Natural killer cell (primary cell): ENCODE measurements at places on chromosomes 7 and 10. TPM values are rescaled to one million over a fixed set of nuclear protein-coding genes. Genes with fewer than 3 reads are reported as not detected.

HDAC9 gene
- 24.1 TPM for total RNA-seq

APBB1IP gene
- 119 TPM for total RNA-seq

ZC3HAV1L gene
- 1.1 TPM for total RNA-seq

SEMA3E gene
- total RNA-seq = not detected

OPN4 gene
- not detected for total RNA-seq

CNNM1 gene
- total RNA-seq = not detected

ETV1 gene
- not detected for total RNA-seq

DNA sequence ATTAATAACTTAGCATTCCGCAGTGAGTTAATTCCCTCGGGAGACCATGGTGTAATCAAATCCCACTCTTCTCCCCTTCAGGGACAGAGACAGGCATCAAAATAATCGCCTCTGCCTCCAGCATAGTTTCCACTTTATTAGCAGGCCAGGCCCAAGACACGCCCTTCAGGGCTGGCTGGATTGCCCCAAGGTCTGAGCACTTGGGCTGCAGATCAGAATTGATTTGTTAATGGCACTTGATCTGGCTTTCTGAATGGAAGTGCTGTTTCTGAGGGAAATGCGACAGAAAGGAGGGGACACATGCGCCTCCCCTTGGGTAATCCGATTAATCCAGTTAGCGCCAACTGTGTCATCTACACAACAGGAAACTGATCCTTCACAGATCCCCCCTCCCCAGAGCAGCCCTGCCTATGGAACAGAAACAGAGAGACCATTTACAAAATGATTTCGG, 15.6 kb downstream of the CHAT start:
- H3K4me1 ChIP-seq = no peaks in the 10 kb centered on the region
- no peak overlapping the region for H3K4me3 ChIP-seq
- no peak overlapping the region for H3K27ac ChIP-seq
- no peak for DNase-seq

GRCh38 chr7:139328375-139328774, 12.8 kb upstream of the FMC1 start:
- no peaks in the 10 kb centered on the region for H3K4me1 ChIP-seq
- H3K4me3 ChIP-seq = no peak overlapping the region
- H3K27ac ChIP-seq = no peak overlapping the region
- DNase-seq = no peak
- H3K27me3 ChIP-seq = no peaks in the 10 kb centered on the region

DNA sequence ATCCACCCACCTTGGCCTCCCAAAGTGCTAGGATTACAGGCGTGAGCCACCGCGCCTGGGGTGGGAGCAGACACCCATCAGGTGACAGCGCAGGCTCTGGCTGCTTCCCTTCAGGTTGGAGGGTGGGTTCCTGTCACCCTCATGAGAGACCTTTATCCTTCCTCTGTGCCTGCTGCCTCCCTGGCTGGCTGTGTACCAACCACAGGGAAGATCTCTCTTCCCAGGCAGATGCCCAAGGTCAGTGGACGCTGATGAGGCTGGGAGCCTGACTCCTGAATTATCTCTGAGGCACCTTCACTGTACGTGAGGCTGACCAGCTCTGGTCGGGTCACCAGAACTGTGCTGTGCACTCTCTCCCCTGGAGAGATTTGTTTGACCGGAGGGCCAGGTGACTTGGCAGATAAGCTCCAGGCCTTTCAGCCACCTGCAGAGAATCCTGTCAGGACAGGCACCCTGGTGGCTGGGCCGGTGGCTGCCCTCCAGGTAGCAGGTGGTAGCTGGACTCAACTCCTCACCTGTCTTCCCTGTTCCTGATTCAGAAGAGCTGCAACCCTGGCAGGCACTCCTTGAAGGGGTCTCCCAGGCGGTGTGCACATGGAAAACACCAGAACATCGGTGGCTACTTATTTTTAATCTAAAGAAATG, 251.9 kb downstream of the GLRX3 start:
- H3K4me3 ChIP-seq = no peak overlapping the region
- no peaks in the 10 kb centered on the region for H3K36me3 ChIP-seq
- no peaks in the 10 kb centered on the region for H3K4me1 ChIP-seq
- no peaks in the 10 kb centered on the region for H3K27me3 ChIP-seq

- no peaks in the 10 kb centered on the region for H3K27me3 ChIP-seq
- H3K4me3 ChIP-seq = no peak overlapping the region
- peaks cover 3% of the 10 kb centered on the region for H3K36me3 ChIP-seq
- no peak overlapping the region for H3K27ac ChIP-seq
Measured at GRCh38 chr10:129758207-129759021, 205.7 kb downstream of the EBF3 start.

DNA sequence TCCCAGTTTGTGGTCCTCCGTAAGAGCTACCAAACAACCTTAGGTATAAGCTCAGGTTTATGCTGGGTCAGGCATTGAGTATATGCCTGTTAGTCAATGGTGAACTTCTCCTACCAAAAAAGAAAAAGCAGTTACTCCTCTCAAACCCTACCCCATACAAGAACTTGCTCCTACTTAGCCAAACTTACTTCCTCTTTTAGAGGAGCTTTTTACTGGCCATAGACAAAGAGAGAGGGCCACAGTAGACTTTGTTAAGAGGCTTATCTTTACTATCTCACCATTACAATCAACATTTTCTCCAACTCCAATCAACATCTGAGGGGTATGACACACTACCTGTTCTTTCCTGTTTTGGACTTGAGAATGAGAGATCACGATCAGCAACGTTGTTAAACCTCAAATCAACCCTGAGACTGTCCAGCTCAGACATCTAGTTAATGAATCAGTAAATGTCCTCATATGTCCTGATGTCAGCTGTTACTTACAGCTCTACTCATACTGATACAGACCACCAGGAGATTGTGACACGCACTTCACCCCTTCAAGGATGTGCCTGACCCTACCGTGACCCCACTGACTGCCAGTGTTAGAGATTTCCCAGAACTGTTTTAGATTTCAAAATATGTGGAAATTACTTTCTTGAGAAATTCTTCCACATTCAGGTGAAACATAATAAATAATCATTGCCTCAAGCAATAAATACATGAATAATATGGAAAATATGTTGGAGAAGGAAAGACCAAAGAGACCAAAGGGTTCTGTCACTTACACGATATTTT, 18.4 kb upstream of the CCDC71L start:
- no peaks in the 10 kb centered on the region for H3K27me3 ChIP-seq
- no peaks in the 10 kb centered on the region for H3K36me3 ChIP-seq
- H3K4me3 ChIP-seq = no peak overlapping the region
- H3K4me1 ChIP-seq = no peaks in the 10 kb centered on the region
- no peak for DNase-seq

DNA sequence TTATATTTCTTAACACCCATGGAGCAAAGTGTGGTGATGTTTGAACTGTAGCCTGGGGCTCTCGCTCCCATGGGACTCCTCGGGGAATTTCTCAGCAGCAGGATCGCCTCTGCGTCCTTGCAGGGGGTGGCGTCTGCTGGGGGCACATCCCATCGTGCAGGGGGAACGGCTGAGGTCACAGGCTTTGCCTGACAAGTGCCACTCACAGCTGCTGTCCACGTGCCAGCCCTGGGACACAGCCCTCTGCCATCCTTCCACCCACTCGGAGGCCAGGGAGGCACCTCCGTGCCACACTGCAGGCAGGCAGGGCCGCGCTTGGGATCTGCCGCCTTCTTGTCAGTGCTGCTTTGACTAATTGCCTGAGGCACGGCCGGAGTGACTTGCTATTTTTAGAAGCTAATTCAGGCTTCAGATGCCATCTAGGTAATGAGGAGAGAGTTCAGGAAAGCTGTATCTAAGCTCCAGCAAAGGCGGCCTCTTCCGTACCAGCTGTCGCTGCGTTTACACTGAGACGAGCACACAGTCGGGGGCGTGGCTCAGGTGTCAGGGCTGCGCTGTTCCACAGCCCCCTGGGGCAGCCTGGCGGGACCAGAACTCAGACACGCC, 45.7 kb downstream of the PITRM1 start:
- H3K27ac ChIP-seq = no peak overlapping the region
- H3K27me3 ChIP-seq = no peaks in the 10 kb centered on the region
- peaks cover 30% of the 10 kb centered on the region for H3K36me3 ChIP-seq

DNA sequence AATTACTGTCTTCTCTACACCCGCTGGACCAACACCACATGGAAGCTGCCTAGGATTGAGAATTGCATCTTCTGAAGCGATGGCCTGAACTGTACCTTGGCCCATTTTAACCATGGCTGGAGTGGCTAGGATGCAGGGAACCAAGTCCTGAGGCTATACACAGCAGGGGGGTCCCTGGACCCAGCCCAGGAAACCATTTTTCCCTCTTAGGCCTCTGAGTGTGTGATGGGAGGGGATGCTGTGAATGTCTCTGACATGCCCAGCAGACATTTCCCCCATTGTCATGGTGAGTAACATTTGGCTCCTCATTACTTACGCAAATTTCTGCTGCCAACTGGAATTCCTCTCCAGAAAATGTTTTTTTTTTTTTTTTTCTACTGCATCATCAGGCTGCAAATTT, 822.7 kb downstream of the PCDH15 start:
- H3K27me3 ChIP-seq = no peaks in the 10 kb centered on the region
- no peak for DNase-seq
- no peak overlapping the region for H3K4me3 ChIP-seq
- no peaks in the 10 kb centered on the region for H3K4me1 ChIP-seq
- H3K27ac ChIP-seq = no peak overlapping the region
- H3K36me3 ChIP-seq = no peaks in the 10 kb centered on the region

- no peaks in the 10 kb centered on the region for H3K4me1 ChIP-seq
- no peak overlapping the region for H3K4me3 ChIP-seq
- no peaks in the 10 kb centered on the region for H3K27me3 ChIP-seq
- H3K27ac ChIP-seq = no peak overlapping the region
Measured at GRCh38 chr7:90269163-90269562, 24.2 kb downstream of the CFAP69 start.

- H3K36me3 ChIP-seq = no peaks in the 10 kb centered on the region
- DNase-seq = no peak
- no peaks in the 10 kb centered on the region for H3K27me3 ChIP-seq
- no peak overlapping the region for H3K27ac ChIP-seq
Measured at GRCh38 chr10:91556691-91557566, 75.9 kb downstream of the PPP1R3C start.

DNA sequence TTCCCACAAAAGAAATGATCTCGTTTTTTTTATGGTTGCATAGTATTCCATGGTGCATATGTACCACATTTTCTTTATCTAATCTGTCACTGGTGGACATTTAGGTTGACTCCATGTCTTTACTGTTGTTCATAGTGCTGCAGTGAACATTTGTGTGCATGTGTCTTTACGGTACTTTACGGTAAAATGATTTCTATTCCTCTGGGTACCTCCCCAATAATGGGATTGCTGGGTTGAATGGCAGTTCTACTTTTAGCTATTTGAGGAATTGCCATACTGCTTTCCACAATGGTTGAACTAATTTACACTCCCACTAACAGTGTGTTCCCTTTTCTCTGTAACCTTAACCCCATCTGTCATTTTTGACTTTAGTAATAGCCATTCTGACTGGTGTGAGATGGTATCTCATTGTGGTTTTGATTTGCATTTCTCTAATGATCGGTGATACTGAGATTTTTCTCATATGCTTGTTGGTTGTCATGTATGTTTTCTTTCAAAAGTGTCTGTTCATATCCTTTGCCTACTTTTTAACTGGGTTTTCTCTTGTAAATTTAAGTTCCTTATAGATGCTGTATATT, 37.2 kb downstream of the MKLN1 start:
- peaks cover 2% of the 10 kb centered on the region for H3K4me1 ChIP-seq
- no peak overlapping the region for H3K27ac ChIP-seq
- no peaks in the 10 kb centered on the region for H3K27me3 ChIP-seq
- H3K36me3 ChIP-seq = no peaks in the 10 kb centered on the region
- no peak overlapping the region for H3K4me3 ChIP-seq

- H3K4me1 ChIP-seq = peaks cover 81% of the 10 kb centered on the region
- peak overlapping the region; percentile 96 for H3K27ac ChIP-seq
- H3K4me3 ChIP-seq = no peak overlapping the region
Measured at GRCh38 chr10:114544045-114544659, 113.9 kb downstream of the ABLIM1 start.

GRCh38 chr10:97179311-97179710, 6.4 kb downstream of the SLIT1 start:
- peaks cover 3% of the 10 kb centered on the region for H3K27me3 ChIP-seq
- DNase-seq = no peak
- no peak overlapping the region for H3K4me3 ChIP-seq
- no peaks in the 10 kb centered on the region for H3K36me3 ChIP-seq

- no peaks in the 10 kb centered on the region for H3K4me1 ChIP-seq
- H3K27ac ChIP-seq = no peak overlapping the region
Measured at GRCh38 chr7:6553448-6554044, 2.3 kb upstream of the GRID2IP start.

DNA sequence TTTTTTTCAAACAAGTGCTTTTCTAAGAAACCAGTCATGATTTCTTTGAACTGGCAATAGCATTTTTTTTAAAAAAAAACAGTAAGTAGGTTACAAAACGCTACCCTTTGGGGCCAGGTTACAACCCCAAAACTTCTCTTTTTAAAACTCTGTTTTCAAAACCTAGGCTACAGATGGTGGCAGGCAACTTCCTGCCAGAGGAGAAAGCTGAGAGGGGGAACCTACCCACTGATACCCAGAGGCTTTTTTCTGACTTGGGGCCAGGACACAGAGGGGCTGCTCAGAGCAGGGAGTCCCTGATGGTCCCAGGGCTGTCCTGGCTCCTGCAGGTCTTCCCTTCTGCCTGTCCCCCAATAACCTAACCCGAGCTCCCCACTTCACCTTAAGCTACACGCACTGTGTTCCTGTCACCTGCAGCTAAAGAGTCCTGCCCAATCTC, 6.9 kb downstream of the STN1 start:
- peak overlapping the region; percentile 8 for H3K4me3 ChIP-seq
- H3K27ac ChIP-seq = peak overlapping the region; percentile 84
- peaks cover 3% of the 10 kb centered on the region for H3K36me3 ChIP-seq
- peak; percentile 20 for DNase-seq

GRCh38 chr7:2497065-2497464, 20.9 kb upstream of the GRIFIN start:
- H3K4me3 ChIP-seq = no peak overlapping the region
- H3K4me1 ChIP-seq = peaks cover 5% of the 10 kb centered on the region
- no peak for DNase-seq
- no peaks in the 10 kb centered on the region for H3K36me3 ChIP-seq
- no peak overlapping the region for H3K27ac ChIP-seq

DNA sequence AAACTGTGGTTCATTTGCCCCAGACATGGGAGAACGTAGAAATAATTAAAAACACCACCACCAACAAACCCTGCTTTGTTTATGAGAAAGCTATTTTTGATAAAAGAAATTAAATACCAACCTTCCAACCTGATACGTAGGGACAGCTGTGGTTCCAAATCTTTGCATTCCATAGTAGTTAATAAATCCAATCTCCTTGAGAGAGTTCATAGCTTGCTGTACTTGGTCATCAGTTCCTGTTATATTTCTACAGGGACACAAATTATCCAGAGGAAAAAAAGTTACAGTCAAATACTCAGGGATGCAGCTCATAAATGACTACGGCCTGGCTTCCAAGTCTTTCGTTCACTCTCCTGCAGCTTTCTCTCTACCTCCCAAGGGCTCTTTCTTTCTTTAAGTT, 41.1 kb downstream of the PUS7 start:
- no peak for DNase-seq
- no peaks in the 10 kb centered on the region for H3K27me3 ChIP-seq
- H3K27ac ChIP-seq = no peak overlapping the region
- H3K36me3 ChIP-seq = no peaks in the 10 kb centered on the region
- H3K4me3 ChIP-seq = no peak overlapping the region
